Upper lobe of left lung (tissue), 6 donors: ENCODE measurements at places on chromosomes 12 and 14. TPM values are rescaled to one million over a fixed set of nuclear protein-coding genes. Genes with fewer than 3 reads are reported as not detected.

DNA sequence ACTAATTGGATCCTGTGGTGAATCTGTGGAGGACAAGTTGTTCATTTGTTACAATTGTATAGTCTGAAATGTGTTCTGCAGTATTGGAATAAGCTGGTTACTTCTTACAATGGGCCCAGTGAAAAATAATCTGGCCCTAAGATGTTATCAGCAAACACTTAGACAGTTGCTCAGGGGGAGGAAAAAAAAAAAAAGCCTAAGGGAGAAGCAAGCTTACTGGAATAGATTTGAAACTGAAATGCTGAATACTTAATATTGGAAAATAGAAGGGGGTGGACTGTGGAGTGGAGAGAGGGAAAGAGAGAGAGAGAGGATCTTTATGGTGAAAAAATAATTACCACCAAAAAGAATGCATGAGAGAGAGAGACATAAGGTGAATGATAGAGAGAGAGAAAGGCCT is 4.0 kb downstream of the FOXG1 start:
- DNase-seq = no peak

DNA sequence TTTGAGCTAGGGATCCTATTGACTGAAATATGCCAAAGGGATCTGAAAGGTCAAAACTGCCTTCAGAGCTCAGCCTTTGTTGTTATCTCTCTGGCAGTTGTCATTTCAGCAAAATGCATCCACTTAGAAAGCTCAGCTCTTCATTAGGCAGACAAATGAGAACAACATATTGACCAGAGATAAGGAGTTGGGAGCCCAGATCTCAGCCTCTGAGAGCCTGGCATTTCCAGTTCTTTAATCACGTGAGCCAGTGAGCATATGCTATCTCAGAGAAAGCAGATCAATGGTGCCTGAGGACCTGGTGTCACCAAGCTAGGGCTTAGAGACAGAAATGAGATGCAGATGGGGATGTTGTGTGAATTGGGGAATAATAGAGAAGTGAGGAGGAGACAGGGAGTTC is 101.1 kb downstream of the DAD1 start:
- no peak for DNase-seq

- DNase-seq = no peak
Measured at GRCh38 chr12:50747817-50748216, 16.1 kb upstream of the ATF1 start.

- no peak for DNase-seq
Measured at GRCh38 chr12:130770413-130771028, 54.4 kb upstream of the RIMBP2 start.

DNA sequence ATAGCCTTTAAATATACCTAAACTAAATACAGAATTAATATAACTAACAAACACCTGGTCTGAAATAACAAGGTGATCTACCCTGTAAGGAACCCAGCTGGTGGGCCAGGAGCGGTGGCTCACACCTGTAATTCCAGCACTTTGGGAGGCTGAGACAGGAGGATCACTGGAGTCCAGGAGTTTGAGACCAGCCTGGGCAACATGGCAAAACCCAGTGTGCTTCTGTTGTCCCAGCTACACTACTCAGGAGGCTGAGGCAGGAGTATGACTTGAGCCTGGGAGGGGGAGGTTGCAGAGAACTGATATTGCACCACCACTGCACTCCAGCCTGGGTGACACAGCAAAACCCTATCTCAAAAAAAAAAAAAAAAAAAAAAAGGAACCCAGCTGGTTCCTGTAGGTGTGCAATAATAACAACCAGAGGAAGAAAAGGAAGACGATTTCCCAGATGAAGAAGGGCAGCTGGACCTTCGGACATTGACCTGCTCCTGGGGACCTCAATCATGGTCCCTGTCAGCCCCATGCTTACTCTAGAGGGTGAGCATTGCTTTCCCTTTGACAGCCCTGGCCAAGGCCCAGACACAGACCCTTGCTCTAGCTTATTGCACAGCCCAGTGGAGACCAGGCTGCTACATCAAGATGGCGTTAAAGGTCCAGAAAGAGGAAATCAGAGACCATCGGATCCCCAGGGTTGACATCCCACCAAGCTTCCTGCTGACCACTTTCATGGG is 5.4 kb downstream of the FOS start:
- DNase-seq = peak; percentile 86

- DNase-seq = peak; percentile 18
Measured at GRCh38 chr14:99511421-99512109, 30.4 kb downstream of the CCNK start.

DNA sequence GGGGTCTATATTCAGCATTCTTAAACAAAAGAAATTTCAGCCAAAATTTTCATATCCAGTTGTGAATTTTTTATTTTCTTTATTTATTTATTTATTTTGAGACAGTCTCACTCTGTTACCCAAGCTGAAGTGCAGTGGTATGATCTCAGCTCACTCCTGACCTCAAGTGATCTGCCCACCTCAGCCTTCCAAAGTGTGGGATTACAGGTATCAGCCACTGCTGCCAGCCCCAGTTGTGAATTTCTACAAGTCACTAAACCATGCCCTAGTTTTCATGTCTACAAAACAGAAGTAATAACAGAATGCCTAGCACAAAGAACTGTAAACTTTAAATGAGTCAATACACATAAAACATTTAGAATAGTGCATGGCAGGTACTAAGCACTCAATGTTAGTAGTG is 254.2 kb downstream of the C12orf50 start:
- no peak for DNase-seq

DNA sequence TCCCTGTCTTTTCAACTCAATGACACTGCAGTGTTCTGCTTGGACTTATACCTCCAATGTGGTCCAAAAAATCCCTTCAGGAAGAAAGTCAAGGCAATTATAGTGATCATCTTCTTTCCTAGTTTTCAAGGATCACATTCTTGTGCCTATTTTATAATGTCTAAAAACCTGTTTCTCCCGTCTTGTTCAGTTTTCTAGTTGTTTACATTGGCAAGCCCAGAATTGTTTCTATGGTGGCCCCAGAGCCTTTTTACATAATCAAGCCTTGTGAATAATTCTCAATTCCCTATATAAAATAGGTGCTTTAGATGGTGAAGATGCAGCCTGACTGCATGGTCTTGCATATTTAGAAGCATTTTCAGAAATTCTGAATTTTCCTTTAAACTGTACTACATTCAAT is 14.5 kb upstream of the LDHB start:
- DNase-seq = no peak

DNA sequence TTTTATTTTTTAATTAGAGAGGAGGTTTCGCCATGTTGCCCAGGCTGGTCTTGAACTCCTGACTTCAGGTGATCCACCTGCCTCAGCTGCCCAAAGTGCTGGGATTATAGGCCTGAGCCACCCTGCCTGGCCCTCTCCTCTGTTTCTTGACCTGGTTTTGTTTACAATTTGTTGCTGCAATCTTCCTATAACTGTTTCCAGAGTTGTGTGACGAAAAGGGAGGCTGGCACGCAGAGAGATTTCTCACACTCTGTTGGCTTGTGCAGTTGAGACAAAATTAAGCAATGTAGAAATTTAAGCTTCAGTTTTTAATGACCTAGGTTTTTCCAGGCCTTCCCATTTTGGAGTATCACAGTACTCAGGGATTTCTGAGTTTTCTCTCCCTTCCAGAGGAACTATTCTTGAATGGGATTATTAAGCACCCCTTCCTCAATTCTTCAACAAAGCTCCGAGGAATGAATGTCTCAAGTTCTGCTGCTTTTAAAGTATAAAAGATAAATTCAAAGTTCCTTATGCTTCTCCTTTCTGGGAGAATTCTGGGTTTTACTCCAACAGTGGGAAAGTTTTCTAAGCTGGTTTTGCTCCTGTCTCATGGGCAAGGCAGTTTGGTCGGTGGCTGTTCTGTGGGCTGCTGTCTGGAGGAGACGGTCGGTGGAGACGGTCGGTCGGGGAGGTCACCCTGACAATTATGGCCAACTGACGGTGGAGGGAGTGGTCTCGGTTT is 20.4 kb upstream of the FOS start:
- DNase-seq = peak; percentile 70

Gene CCNT1
- 39.4 TPM for total RNA-seq

Gene NUMB
- 85.6 TPM for total RNA-seq

Gene NRIP2
- not detected for total RNA-seq

Gene HPD
- not detected for total RNA-seq

Gene CELA1
- not detected for total RNA-seq

Gene ACOT4
- 4.6 TPM for total RNA-seq

Gene CLEC4E
- 10.5 TPM for total RNA-seq
